ENCODE measurements at places on chromosomes 11 and 22. TPM values are rescaled to one million over a fixed set of nuclear protein-coding genes. Genes with fewer than 3 reads are reported as not detected.

ANGPTL5 gene
- not detected for total RNA-seq

OR52I2 gene
- not detected for total RNA-seq

CASP4 gene
- total RNA-seq: 60.6 TPM

SHISAL1 gene
- 2.1 TPM for total RNA-seq

OR4C12 gene
- total RNA-seq: not detected
